ENCODE measurements at places on chromosomes 13 and 19.

- no peak for DNase-seq
Observed at GRCh38 chr13:38530492-38530891, 156.4 kb upstream of the FREM2 start.

- DNase-seq: no peak
Observed at GRCh38 chr19:45156011-45156630, 4.7 kb downstream of the NKPD1 start.

DNA sequence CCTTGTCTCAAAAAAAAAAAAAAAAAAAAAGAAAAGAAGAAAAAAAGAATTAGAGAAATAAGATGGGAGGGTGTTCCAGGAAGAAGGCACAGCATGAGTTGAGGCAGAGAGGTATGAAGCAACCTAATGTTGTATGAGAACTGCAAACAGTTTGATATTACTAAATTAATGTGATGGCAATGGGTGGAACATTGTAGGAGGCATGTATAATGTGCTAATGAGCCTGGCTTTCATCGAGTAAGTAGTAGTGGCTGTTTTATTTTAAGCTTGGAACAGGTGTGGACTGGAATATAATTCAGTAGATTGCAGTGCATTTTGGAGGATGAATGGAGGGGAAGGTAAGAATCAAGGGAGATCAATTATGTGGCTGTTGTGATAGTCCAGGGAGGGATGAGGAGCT lies 156.1 kb downstream of the MTUS2 start:
- no peak for DNase-seq

DNA sequence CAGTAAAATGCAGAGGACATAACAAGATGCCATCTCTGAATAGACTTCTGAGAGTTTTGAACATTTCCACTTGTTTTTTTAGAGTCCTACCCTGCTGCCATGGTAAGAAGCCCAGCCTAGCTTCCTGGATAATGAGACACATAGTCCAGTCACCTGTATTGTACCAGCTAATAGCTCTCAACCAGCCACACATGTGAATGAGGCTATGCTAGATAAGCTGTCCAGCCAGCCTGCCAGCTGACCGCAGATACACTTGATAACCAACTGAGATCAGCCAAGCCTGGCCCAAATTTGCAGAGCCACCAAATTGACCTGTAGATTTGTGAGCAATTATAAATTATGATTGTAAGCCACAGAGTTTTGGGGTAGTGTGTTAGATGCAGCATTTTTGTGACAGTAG lies 10.7 kb downstream of the RFXAP start:
- no peak for DNase-seq

- no peak for DNase-seq
Observed at GRCh38 chr13:46962281-46962941, 65.6 kb upstream of the HTR2A start.
